Stromal cell of bone marrow (primary cell): ENCODE measurements at places on chromosomes 2 and 18.

- no peak for DNase-seq
Observed at GRCh38 chr18:61086657-61087056, 246.6 kb upstream of the CDH20 start.

- no peak for DNase-seq
Observed at GRCh38 chr2:181992776-181993175, 7.1 kb downstream of the PPP1R1C start.

- peak; percentile 96 for DNase-seq
Observed at GRCh38 chr2:219406861-219407230, 11.3 kb upstream of the DES start.

DNA sequence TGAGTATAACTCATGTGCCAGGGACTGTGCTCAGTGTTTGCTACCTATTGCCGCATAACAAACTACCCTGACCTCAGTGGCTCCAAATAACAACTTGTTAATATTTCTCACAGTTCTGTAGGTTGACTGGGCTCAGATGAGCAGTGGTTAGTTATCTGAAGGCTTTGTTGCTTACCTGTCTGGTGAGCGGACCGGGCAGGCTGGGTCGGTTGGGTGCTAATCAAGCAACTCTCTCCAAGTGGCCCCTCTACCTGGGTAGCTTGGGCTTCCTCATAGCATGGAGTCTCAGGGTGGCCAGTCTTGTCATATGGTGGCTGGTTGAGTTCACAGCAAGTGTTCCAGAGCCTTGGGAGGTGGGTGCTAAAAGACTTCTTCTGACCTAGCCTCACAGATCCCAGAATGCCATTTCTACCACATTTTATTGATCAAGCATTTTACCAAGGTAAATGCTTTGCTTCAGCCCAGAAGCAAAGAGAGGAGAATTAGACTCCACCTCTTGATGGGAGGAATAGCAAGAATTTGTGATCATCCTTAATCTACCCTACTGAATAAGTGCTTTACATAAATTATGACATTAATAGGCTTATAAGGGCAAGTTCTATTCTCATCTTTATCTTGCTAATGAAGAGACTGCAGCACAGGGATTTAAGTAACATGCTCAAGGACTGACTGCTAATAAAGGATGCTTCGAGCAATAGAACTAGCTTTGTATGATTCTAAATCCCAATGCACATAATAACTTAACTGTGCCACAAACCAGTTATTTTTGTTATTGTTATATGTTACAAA is 16.9 kb downstream of the RAB31 start:
- DNase-seq: no peak

GRCh38 chr2:30656079-30656478 is 151.2 kb downstream of the CAPN13 start:
- DNase-seq: no peak

GRCh38 chr2:223779877-223780276 is 57.5 kb downstream of the AP1S3 start:
- DNase-seq: no peak

GRCh38 chr18:61841706-61842105 is 51.1 kb downstream of the RNF152 start:
- no peak for DNase-seq

- no peak for DNase-seq
Observed at GRCh38 chr2:816278-816677, 134.4 kb upstream of the SNTG2 start.

GRCh38 chr2:138105358-138105757 is 141.1 kb downstream of the HNMT start:
- DNase-seq: no peak

GRCh38 chr18:77161961-77162360 is 29.4 kb upstream of the MBP start:
- DNase-seq: no peak

- DNase-seq: no peak
Observed at GRCh38 chr2:45259138-45259537, 249.9 kb upstream of the SIX2 start.

GRCh38 chr18:30814446-30814845 is 228.1 kb downstream of the DSC3 start:
- DNase-seq: no peak

GRCh38 chr18:45166836-45167551 is 448.3 kb upstream of the SLC14A2 start:
- DNase-seq: no peak

DNA sequence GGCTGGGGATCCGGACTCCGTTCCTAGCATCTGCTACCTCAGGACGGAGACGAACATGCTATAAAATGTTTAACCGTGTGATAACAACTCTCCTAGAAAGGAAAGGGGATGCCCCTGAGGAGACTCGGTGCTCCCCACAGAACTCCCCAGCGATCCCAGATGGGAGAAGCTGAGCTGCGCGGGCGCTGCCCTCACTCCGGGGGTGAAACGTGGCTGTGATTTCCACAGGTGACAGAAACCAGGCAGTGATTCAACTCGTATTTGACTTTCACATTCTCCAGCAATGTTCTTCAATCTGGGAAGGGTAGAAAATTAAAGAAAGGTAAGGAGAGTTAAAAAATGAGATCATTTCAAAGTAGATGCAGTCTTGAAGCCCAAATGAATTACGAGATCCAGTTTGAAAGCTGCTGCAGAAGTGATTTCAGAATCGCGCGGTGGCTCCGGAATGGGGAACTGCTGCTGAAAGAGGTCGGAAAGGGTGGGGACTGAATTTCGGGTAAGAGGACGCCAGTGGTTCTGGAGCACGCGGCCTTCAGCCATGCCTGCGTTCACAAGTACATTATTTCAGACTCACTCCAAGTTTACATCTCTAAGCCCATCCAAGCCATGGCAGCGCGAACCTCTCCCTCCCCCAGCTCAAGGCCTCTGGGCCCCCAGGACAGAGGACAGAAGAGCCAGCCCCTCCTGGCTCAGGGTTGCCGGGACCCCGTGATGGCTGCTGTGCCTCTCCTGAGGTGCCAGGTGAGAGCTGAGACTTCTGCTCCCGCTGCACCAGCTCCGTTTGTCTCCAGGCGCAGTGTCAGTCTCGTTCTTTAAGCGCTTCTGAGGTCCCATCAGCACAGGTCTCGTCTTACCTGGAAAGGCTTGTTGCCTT is 39.5 kb downstream of the ADNP2 start:
- DNase-seq: no peak

DNA sequence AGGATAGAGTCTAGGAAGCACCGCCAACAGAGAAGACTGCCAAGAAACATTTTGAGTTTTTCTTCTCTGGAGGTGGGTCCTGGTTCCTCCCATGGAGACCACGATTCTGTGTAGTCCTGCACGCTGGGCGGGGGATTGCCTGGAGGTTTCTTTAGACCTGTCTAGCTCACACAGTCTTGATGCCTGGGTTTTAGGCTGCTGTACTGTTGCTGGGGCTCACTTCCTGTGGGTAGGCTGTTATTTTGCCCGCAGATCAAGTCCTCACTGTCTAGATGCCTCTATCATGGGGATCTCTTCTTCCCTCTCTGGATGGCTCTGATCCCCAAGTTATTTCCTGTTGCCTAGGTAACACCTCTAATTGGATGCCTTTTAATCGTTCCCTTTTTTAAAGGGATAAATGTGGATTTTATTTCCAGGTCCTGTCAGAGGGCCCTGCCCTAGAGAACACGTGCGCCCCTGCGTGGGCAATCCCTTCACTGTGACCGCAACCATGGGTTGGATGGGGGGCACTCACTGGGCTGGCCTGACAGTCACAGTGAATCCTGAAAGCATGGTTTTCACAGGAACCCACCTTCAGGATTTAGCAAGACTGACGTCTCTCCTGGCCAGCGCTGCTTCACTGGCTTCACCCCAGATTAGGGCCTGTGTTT is 115.7 kb downstream of the MSH2 start:
- no peak for DNase-seq

DNA sequence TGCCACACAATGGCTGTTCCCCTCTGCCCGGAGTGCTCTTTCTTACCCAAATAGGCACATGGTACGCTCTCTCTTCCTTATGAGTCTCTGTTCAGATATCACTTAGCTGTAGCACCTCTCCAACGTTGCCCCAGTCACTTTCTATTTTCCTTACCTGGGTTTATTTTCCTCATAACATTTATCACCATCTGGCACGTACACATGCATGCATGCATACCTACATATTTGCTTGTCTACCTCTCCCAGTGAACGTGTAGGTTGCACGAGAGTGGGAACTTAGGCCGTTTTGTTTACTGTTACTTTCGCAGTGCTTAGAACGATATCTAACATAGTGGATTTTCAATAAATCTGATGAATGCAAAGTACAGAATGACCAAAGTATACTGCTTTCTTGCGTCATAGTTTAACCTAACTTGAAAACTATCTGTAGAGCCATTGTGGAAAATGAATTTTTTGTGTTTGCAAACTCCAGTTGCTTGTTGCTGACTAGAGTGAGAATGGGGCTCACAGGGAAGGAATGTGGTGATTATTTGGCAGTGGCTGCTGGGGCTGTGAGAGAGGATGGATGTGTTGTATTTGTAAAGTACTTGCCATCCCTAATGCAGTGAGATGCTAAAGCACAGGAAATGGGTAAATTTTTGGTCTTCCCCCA is 47.1 kb downstream of the ACSL3 start:
- DNase-seq: peak; percentile 54

GRCh38 chr2:59528525-59528924 is 1024.9 kb downstream of the BCL11A start:
- DNase-seq: no peak

DNA sequence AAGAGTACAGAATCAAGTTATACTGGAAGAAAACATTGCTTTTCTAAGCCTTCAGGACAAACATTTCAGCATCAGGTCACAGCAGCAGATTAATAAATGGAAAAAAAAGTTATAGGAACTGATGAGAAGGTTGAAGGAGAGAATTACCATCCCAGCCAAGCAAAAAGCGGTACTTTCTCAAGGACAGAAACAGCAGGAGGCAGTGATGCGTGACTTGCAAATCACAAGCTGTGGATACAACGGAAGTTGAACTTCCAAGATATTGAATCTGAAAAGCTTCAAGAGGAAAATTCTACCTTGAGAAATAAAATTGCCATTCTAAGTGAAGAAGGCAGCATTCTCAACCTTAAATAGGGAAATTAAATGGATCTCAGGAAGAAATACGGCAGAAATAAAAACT is 18.5 kb upstream of the SERPINB12 start:
- peak; percentile 3 for DNase-seq

GRCh38 chr2:105804266-105804665 is 59.6 kb downstream of the NCK2 start:
- DNase-seq: no peak

GRCh38 chr2:160984426-160985077 is 175.7 kb upstream of the TANK start:
- no peak for DNase-seq

GRCh38 chr2:24840164-24840869 is 47.1 kb downstream of the CENPO start:
- DNase-seq: no peak

- DNase-seq: no peak
Observed at GRCh38 chr2:64227603-64228125, 83.4 kb upstream of the PELI1 start.

- no peak for DNase-seq
Observed at GRCh38 chr2:96916646-96917543, 47.0 kb upstream of the SEMA4C start.

GRCh38 chr2:12856934-12857601 is 140.3 kb downstream of the TRIB2 start:
- DNase-seq: peak; percentile 25

DNA sequence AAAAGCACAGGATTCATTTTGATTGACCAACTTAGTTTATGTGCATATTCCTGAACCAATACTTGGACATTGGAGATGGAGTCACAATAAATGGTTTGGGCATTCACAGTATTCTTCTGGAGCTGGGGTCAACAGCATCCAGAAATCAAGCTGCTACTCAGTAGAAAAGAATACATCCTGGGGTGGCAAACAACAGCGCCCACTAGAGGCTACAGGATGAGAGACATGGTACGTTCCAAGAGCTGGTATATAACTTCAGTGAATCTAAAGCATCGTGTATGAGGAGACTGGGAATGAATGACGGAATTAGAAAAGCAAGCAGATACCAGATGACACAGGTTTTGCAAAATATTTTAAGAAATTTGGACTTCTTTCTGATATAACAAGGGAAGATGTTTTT is 142.9 kb upstream of the FIGN start:
- DNase-seq: no peak
